Stimulated activated CD8-positive, alpha-beta memory T cell treated with anti-CD3 and anti-CD28 coated beads, Interleukin-4, amount 100 ng/mL, for 4 hours (primary cell): ENCODE measurements at places on chromosomes 5 and 9.

DNA sequence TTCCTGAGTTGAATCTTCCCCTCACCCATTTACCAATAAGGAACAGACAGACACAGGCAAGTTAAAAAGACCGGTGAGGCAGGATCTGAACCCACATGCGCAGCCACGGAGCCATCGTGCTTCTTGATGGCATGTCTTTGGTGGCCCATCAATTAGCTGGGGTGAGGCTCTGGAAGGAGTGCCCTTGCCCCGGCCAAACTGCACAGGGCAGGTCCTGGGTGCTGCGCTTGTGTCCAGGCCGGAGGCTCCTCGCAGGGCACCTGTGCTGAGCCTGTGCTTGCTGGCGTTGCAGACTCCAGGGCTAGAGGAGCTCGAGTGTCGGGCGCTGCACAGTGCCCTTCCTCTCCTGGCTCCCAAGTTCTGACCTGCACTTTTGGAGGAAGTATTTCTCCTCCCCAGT, 66.4 kb downstream of the PSMB7 start:
- no peak for DNase-seq

- no peak for DNase-seq
These were observed 30.2 kb upstream of the HSPA9 start for GRCh38 chr5:138605254-138605972.

- DNase-seq, result no peak
These were observed 384.6 kb downstream of the SPOCK1 start for GRCh38 chr5:137114529-137114928.

GRCh38 chr5:174464504-174465165, 259.7 kb upstream of the MSX2 start:
- DNase-seq, result no peak

- no peak for DNase-seq
These were observed 39.7 kb downstream of the ACTL7B start for GRCh38 chr9:108816037-108816436.

DNA sequence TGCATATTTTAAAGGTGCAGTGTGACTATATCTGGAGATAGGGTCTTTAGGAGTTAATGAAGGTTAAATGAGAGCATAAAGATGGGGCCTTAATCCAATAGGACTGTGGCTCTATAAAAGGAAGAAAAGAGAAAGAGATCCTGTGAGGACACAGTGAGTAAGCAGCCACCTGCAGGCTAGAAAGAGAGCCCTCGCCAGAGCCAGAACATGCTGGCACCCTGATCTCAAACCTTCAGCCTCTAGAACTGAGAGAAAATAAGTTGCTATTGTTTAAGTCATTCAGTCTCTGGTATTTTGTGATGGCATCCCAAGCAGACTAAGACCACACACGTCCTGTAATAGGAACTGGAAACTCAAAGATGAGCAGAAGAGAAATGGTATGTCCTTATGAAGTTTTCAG, 41.0 kb downstream of the RNF180 start:
- DNase-seq, result no peak

GRCh38 chr9:69762527-69762926, 2.7 kb upstream of the PTAR1 start:
- DNase-seq, result no peak

GRCh38 chr5:15715967-15716366, 216.0 kb downstream of the FBXL7 start:
- no peak for DNase-seq

GRCh38 chr9:1879501-1879900, 135.6 kb upstream of the SMARCA2 start:
- DNase-seq, result no peak

DNA sequence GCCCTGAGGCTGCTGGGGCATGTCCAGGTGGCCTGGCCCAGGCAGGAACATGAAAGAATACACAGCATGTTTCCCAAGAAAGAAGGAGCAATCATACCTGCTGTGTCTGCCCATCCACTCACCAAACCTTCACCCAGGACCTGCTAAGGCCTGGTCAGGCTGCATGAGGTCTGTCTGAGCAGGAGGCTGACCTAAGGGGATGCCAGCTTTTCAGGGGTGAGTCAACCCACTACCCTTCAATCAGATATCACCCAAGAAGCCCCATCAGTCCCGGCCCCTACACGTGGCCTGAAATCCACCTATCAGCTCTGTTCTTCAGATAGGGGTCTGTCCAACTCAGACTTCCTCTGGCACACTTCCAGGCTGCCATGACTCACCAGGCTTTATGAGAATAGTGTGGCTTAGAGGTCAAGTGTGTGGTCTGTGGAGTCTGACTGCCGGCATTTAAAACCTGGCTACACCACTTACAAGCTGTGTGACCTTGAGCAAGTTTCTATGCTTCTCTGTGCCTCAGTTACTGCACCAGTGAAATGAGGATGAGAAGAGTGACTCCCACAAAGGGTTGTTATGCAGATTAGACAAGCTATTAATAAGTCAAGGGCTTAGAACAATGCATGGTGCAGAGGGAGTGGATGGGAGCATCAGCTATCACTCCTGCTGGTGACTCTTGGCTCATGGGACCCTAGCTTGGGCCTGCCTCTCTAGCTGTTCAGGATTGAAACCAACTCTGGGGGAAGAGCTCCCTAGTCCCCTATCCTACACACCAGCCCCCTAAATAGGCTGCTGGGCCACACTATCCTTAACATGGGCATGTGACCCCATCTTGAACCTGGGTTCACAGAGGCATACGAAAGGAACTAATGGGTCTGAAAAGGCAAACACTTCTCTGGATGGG, 130.3 kb downstream of the PAX5 start:
- DNase-seq, result no peak

DNA sequence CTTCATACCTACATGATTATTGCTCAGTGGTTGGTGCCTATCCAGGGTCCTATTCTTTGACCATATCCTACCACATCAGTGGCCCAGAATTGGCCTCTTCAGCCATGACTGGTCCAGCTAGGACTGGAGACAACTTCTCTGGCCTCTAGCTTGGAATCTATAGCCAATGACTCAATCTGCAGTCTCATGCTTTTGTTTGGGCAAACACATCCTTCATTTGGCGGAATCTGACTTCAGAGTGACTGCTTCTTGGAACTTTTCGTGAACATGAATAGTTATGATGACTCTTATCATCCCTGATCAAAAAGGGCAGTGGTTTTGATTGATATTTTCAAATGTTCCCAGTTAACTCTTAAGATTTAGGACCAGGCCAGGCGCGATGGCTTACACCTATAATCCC, 134.1 kb downstream of the PAPPA start:
- no peak for DNase-seq

DNA sequence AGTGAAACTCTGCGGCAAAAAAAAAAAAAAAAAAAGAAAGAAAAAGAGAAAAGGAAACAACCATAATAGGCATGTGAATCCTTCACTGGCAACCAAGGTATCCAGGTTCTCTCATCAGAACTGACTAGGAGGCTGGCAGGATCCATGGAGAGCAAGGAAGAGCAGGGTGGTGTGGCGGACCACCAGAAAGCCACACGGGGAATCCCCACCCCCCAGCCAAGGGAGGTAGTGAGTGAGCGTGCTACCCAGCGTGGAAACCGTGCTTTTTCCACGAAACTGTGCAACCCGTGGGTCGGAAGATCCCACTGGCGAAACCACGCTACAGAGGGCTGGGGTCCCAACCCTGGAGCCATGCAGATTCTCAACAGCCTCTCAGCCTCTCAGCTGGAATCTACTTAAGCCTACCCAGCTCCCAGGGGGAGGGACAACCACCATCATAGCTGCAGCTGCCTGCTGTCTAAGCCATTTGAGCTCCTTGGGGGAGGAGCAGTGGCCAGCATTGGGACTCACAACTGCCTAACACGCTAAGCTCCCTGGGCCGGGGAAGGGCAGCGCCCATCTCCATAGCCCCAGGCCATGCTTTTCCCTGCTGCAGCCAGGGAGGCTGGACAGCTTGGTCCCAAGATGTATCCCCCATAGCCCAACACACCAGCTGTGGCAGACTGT, 91.6 kb downstream of the PRELID2 start:
- no peak for DNase-seq

DNA sequence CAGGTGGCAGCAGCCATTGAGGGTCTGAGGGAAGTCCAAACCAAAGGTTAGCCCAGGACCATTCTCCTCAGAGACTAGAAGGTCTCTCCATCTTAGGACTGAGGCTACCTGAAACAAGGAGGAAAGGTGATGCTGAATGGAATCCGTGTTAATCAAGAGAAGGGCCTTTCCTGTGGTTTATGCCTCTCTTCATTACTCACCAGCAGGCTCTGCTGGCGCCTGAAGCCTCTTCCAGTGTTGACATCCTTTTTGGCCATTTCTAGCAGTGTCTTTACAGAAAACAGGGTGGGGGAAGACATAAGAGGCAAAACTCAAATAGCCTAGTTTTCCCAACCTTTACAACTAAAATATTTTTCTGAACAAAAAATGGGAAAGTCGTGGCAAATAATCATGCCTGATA, 98.0 kb downstream of the ENC1 start:
- DNase-seq, result no peak

DNA sequence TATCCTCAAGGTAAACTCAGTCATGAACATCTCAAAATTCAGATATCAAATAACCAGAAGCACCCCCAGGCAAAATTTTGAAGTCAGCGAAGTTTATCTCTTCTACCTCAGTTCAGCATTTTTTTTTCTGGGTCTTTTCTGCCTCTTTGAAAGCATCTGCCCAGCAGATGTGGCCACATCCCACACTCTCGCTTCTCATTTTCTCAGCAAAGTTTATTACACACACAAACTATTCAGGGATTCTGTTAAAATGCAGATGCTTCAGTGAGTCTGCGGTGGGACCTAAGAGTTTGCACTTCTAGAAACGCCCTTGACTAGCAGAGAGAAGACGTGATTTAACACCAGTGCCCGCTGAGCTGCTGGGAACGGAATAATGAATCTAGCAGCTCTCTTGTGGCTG, 19.3 kb downstream of the RASEF start:
- DNase-seq, result no peak

- DNase-seq, result no peak
These were observed 17.8 kb downstream of the RGS3 start for GRCh38 chr9:113481176-113481787.

GRCh38 chr5:71864730-71865601, 145.9 kb downstream of the CARTPT start:
- no peak for DNase-seq

DNA sequence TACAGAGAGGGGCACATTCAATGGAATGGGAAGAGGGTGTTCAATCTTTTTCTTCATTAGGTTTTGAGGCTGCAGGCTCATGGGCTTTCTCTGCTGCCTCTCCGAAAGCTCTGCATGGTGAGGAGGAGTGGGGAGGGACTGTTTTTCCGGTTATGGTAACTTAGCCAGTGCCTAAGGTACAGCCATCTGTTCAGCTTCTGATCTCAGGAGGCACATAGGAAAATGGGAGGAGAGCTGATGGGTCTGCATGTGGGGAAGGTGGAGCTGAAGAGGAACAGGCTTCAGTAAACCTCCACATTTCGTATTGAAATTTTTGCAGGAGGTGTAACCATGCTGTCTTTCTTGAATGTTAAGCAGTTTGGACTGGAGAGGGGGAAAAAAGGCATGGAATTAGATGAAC, 1020.4 kb upstream of the WWC1 start:
- DNase-seq, result no peak

GRCh38 chr5:135114759-135115158, 80.7 kb upstream of the PITX1 start:
- DNase-seq, result no peak

DNA sequence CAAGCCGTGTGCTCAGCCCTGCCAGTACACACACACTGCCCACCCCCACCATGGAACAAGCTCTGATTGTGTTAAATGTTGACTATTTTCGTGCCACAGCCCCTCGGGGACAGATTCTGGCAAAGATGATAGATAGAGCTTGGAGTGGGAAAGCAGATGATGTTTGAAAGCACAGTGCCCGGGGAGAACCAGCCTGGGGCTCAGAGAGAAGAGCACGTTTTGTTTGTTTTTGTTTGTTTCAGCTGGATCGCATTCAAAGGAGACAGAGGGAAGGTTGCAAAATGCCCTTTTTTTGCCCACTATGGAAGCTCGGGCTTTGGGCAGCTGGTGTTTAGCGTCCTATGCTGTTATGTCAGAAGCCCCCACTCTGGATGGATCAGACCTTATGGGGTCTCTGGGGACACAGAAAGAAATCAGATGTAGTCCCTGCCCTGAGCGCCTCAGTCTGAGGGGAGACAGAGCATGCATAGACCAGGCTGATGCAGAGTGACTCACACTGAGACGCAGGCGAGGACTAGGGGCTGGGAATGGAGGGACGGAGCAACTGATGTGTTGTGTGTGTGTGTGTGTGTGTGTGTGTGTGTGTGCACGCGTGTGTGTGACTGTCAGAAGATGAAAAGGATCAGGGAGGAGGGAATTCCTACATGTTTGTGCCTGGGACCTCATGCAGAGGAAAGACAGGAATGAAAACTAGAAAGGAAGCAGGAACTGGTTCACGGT, 229.7 kb downstream of the MELK start:
- no peak for DNase-seq

DNA sequence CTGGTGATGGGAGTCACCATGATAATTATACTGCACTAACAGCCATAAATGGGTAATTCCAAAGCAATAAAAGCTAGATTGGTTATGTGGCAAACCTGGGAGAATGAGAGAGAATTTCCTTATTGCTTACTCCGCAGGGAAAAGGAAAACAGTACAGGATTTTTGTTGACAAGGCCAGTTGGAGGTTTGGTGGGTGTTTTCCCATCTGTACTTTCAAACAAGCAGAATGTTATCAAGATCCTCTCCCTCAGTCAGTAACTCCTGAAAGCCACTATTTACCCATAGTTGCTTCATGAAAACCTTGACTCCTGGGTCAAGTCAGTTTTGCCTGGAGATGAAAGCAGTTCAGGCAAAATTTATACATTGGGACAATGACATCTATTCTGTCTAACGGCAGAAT, 26.4 kb downstream of the IL9 start:
- DNase-seq, result no peak

DNA sequence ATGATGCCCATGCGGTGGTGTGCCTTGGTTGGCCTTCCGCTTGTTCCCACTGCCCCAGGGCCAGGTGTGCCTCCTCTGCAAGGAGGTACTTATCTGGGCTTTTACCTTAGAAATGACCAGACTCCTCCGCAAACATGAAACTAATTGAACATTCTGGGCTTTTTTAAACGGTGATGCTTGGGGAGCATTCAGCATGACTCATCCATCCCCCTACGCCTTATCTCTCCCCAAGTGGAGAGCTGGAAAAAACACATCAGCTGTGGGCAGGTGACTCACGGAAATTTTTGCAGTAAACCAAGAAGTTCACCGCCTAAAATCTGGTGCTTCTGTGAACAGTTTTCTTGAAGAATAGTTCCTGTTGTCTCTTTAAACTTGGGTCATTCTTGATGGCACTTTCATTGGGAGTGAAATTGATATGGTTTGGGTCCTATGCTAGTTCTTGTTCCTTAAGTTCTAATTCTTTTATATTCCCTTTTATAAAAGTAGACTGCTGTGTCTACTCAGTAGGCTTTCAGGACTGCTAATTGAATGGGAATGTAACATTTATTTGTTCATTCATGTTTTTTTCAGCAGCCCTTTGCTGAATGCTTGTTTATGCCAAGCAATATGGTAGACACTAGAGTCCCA, 39.6 kb downstream of the SFXN1 start:
- peak; percentile 75 for DNase-seq

- no peak for DNase-seq
These were observed 193.5 kb upstream of the ELL2 start for GRCh38 chr5:96155147-96155546.

- no peak for DNase-seq
These were observed 1.9 kb upstream of the CRB2 start for GRCh38 chr9:123353984-123354591.
